ENCODE measurements at places on chromosomes 3 and 15. TPM values are rescaled to one million over a fixed set of nuclear protein-coding genes. Genes with fewer than 3 reads are reported as not detected.

- no peaks in the 10 kb centered on the region for H3K4me1 ChIP-seq
- no peaks in the 10 kb centered on the region for H3K27me3 ChIP-seq
- no peaks in the 10 kb centered on the region for H3K36me3 ChIP-seq
- no peak overlapping the region for H3K27ac ChIP-seq
Observed at GRCh38 chr3:196073255-196073753, 8.6 kb downstream of the TFRC start.

The SRP14 gene
- total RNA-seq = 265 TPM

The ZNF501 gene
- total RNA-seq = 26.0 TPM

DNA sequence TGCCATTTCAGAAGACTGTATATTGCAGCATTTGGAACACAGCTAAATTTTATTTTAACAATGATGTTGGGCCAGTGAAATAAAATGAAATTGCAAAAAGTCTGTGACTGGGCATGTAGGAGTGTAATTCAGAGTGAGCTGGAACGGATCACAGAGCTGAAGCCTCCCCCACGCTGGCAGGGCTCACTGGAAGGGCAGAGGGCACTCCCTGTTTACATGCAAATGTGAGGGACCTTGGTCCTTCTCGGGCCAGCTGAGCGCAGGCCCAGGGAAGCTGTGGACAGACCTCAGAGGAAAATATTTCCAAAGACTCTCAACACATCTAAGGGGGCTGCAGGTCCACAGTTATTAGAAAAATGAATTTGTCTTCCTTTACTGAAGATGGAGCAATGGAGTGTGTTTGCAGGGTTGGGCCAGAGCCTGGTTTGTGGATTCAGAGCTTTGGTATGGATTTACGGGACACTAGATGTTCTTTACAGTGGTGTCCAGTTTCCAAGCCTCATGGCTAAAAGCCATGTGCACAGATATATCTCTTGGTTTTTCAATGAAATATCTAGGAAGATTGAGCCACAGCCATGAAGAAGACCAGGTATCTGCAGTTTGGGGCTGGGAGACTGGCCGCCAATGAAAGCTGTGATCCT lies 32.0 kb downstream of the TRPM1 start:
- no peak for DNase-seq
- peak overlapping the region; percentile 13 for H3K27ac ChIP-seq
- H3K4me3 ChIP-seq = no peak overlapping the region

DNA sequence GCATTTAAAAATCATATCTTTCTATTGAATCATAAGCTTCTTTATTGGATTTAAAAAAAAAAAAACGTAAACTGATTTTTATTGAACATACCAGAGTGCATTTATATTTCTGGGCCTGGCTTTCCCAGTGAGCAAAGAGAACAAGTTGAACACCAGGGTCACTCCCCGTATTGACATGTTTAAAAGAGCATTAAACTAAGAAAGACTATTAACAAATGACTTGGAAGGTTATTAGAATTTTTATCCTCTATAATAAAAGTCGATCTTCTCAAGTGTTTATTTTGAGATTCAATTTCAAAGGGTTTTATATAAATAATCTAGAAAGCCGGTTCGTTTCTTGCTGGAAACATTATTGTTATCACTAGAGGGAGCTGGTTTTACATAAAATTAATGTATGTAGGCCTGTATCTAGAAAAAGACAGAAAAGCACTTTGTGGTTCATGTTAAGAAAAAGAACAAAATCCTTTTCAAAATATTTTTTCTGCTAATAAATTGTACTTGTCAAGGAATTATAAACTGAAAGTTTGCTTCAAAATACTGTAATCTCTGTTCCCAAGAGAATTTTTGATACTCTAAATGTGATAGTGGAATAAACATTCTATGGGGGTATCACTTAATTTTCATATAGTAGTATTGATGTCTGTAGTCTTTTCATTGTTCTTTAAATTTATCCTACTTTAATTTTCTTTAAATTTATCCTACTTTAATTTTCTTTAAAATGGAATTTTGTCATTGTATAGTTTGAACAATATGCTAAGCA lies 321.8 kb upstream of the MME start:
- H3K27me3 ChIP-seq = no peaks in the 10 kb centered on the region
- no peak overlapping the region for H3K27ac ChIP-seq
- no peaks in the 10 kb centered on the region for H3K36me3 ChIP-seq
- no peak overlapping the region for H3K4me3 ChIP-seq

DNA sequence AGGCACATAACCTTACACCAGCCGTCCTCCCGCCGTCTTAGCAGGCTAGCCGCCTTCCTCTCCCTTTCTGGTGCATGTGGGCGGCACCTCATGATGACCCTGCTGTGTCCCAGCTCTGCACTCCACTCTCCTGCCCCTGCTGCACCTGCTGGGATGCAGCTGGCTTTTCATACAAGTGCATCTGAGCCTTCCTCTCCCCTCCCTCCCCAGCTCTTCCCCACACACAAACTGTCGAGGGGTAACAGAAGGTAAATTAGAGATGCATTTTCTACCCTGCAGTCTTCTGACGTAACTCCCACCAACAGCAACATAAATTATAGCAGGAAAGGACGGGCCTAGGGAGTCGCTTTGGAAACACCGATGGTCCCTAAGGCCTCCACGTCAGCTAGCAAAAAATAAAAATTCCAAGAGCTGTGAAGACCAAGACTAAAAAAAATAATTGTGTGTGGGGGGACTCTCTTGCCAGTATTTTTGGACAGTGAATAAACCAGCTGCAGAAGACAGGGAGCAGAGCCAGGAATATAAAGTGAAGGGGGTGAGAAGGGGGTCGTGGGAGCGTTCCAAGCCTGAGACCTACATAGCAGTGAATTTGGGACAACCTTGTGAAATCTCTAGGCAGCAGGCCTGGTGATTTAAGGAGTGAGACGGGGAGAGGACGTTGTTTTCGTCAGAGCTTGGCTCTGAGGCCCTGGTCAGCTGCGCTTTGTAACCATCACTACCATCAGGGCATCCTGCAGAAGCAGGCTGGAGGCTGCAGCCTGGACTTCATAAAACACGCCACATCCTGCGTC lies 216.2 kb downstream of the ADAMTS17 start:
- no peaks in the 10 kb centered on the region for H3K36me3 ChIP-seq
- no peak overlapping the region for H3K4me3 ChIP-seq
- peak; percentile 94 for DNase-seq
- H3K27ac ChIP-seq = peak overlapping the region; percentile 80
- H3K27me3 ChIP-seq = no peaks in the 10 kb centered on the region
- no peaks in the 10 kb centered on the region for H3K4me1 ChIP-seq

- H3K36me3 ChIP-seq = no peaks in the 10 kb centered on the region
- H3K27me3 ChIP-seq = no peaks in the 10 kb centered on the region
- H3K4me3 ChIP-seq = no peak overlapping the region
Observed at GRCh38 chr3:129085818-129086217, 25.2 kb downstream of the GP9 start.

The CP gene
- total RNA-seq = 2.2 TPM

DNA sequence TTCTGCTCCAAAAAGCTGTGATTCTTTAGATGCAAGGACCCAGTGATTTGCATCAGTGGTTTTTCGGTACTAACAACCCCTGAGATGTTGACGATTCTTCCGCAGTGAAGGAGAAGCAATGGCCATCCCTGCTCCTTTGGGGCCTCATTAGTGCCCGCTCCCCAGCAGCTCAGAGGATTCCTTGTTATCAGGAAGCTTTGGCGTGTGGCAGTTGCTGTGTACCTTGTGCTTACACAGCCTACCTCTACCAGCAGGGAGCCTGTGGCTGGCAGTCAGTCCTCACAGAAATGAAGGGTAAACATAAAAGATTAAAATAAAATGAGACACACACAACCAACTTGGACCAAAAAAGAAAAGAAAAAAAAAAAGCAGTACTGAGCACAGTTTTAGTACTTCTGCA lies 55.2 kb downstream of the CNTN3 start:
- DNase-seq = no peak
- H3K4me3 ChIP-seq = no peak overlapping the region
- H3K36me3 ChIP-seq = no peaks in the 10 kb centered on the region
- H3K4me1 ChIP-seq = no peaks in the 10 kb centered on the region
- H3K27me3 ChIP-seq = no peaks in the 10 kb centered on the region

- H3K4me3 ChIP-seq = no peak overlapping the region
- H3K27me3 ChIP-seq = no peaks in the 10 kb centered on the region
- H3K36me3 ChIP-seq = no peaks in the 10 kb centered on the region
- no peak for DNase-seq
Observed at GRCh38 chr15:78680431-78681075, 39.5 kb upstream of the CHRNB4 start.

GRCh38 chr3:88075072-88075471 lies 16.0 kb downstream of the ZNF654 start:
- no peaks in the 10 kb centered on the region for H3K27me3 ChIP-seq
- no peak overlapping the region for H3K27ac ChIP-seq
- H3K4me3 ChIP-seq = no peak overlapping the region
- DNase-seq = no peak
- H3K4me1 ChIP-seq = no peaks in the 10 kb centered on the region
- peaks cover under 1% of the 10 kb centered on the region for H3K36me3 ChIP-seq

The PIK3R4 gene
- 37.7 TPM for total RNA-seq

The CD80 gene
- 0.14 TPM for total RNA-seq

DNA sequence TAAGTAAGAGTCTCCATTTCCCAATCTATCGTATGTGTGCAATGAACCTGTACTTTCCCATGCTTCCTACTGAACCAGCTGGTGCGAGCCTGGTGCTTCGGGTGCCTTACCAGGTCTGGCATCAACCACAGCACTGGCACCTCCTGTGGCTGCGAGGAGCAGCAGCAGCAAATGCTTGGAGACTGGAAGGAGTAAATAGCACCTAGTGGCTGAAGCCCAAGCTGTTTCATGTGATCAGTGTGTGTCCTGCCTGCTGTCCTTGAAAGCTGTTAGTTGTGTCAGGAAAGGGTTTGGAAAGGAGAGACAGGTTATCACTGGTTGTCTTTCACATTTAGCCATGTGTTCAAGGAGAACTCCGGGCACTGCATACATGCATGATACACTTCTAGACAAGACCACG lies 31.8 kb downstream of the PCOLCE2 start:
- H3K4me1 ChIP-seq = peaks cover 6% of the 10 kb centered on the region
- no peak for DNase-seq
- no peak overlapping the region for H3K27ac ChIP-seq
- H3K27me3 ChIP-seq = no peaks in the 10 kb centered on the region
- H3K36me3 ChIP-seq = no peaks in the 10 kb centered on the region
- H3K4me3 ChIP-seq = no peak overlapping the region

DNA sequence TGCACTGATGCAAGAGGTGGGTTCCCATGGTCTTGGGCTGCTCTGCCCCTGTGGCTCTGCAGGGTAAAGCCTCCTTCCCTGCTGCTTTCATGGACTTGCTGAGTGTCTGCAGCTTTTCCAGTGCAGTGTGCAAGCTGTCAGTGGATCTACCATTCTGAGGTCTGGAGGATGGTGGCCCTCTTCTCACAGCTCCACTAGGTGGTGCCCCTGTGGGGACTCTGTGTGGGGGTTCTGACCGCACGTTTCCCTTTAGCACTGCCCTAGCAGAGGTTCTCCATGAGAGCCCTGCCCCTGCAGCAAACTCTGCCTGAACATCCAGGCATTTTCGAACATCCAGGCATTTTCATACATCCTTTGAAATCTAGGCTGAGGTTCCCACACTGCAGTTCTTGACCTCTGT lies 329.8 kb upstream of the NAALADL2 start:
- no peaks in the 10 kb centered on the region for H3K27me3 ChIP-seq
- no peak overlapping the region for H3K4me3 ChIP-seq
- DNase-seq = no peak
- no peak overlapping the region for H3K27ac ChIP-seq

DNA sequence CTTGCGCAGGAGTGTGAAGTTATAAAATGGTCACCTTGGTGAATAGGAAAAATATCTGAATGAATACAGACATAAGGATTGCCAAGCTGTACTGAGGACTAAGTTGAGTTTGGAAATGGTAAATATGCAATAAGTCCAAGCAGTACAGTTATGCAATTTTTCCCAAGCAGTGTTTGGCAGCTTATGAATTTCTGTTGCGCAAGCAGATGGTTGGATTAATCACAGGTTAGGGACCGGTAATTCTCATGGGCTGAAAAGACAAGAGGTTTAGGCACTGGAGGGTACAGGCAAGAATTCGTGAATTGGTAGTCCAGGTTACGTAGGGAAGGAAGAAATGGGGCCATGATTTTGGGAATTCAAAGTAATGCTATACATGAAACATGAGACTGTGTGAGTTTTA lies 210.3 kb downstream of the RAP2B start:
- H3K4me1 ChIP-seq = no peaks in the 10 kb centered on the region
- H3K27ac ChIP-seq = no peak overlapping the region
- no peaks in the 10 kb centered on the region for H3K27me3 ChIP-seq
- no peak overlapping the region for H3K4me3 ChIP-seq
- DNase-seq = no peak

The ZBED2 gene
- not detected for total RNA-seq

DNA sequence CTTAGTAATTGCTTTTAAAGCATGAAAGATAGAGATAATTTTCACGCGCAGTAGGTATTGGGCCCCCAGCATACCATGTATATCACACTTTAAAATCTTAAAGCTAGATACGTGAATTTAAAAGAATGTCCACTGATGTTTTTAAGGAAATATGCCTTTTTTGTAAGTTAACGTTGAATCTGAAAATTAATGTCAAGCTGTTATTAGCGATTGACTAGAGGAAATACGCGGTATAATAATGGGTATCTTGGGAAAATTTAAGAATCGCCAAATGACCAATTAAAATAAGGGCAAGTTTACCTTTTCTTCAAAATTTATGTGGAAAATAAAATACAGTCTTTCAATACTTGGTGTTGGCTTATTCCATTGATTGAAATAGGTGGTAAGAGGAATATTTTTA lies 13.3 kb upstream of the CHD2 start:
- no peaks in the 10 kb centered on the region for H3K36me3 ChIP-seq
- no peak overlapping the region for H3K4me3 ChIP-seq
- peak overlapping the region; percentile 100 for H3K27ac ChIP-seq
- H3K4me1 ChIP-seq = no peaks in the 10 kb centered on the region
- DNase-seq = no peak
- H3K27me3 ChIP-seq = no peaks in the 10 kb centered on the region

Measured in uterus (tissue), 4 donors.